Stimulated activated CD4-positive, alpha-beta T cell treated with anti-CD3 and anti-CD28 coated beads, Interleukin-15, amount 100 ng/mL, for 24 hours (primary cell): ENCODE measurements at places on chromosomes 3 and 15.

GRCh38 chr3:178048768-178049167 lies 487.5 kb upstream of the KCNMB2 start:
- no peak for DNase-seq

DNA sequence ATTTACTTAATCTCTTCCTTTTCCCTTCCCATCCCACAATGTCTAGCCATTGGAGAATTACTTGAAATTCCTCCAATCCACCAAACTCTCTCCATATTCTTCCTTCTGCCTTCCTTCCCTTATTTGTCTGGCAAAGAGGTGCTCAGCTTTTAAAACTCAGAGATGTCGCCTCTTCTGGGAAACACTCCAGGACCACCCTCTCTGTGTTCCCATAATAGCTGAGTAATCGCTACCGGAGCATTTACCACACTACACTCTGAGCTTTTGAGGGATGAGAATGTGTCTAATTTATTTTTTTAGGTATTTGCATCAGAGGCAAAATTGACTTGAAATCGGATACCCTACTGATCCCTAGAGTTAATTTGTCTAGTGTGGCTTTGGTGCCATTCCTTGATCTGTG lies 245.7 kb upstream of the TPRG1 start:
- no peak for DNase-seq

GRCh38 chr15:25345943-25346342 lies 92.9 kb downstream of the UBE3A start:
- DNase-seq = no peak

GRCh38 chr3:73791356-73791755 lies 166.6 kb upstream of the PDZRN3 start:
- DNase-seq = no peak

DNA sequence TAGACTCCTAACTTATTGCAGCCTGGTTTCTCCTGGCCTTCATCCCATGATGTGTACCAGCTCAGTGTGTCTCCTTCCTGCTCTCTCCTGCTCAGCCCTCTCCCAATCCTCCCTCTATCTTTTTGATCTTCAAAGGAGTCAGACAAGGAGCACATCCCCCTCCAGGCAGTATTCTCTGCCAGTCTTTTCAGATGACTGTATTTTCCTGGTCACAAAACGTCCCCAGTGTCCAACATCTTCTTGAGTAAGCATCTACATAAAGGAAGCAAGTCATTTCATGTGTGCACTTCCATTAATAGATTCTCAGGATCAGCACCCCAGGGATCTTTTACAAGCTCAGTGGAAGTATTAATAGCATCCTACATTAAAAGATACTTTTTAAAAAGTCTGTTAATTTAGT lies 148.9 kb upstream of the THBS1 start:
- no peak for DNase-seq

GRCh38 chr3:49410066-49410845 lies 1.5 kb downstream of the RHOA start:
- no peak for DNase-seq

DNA sequence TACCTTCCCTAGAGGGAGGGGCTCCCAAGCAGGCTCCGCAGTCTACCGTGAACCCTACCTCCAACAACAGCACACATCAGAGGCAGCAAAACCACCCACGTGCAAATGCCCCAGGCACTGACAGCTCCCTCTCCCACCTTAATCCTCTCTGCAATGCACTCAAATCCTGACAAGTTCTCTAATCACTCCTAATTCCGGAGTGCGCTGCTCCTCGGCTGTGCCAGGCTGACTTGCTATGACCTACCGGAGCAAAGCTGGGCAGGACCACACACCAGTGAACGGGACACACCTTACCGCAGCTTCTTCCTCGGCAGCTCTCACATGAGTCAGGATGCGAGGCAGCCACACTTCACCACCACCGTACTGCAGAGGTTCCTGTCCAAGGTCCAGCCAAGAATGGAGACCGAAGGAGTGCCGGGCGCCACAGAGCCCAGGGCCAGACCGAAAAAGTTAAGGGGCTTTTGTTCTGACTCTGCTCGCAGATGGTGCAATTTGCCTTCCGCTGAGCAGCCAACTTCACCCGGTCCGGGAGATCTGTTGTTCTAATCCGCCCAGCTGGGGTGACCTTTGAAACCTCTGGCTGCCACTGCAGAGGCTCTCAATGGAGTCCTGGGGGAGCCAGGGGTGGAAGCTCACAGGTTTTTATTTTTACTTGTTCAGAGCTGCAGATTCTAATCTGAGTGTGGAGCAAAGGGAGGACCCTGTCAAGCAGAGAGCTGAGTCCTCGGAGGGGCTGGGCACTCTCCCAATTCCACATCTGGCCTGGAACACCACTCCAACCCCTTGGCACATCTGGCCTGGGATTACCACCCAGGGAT lies 84.4 kb downstream of the MYLK start:
- no peak for DNase-seq

DNA sequence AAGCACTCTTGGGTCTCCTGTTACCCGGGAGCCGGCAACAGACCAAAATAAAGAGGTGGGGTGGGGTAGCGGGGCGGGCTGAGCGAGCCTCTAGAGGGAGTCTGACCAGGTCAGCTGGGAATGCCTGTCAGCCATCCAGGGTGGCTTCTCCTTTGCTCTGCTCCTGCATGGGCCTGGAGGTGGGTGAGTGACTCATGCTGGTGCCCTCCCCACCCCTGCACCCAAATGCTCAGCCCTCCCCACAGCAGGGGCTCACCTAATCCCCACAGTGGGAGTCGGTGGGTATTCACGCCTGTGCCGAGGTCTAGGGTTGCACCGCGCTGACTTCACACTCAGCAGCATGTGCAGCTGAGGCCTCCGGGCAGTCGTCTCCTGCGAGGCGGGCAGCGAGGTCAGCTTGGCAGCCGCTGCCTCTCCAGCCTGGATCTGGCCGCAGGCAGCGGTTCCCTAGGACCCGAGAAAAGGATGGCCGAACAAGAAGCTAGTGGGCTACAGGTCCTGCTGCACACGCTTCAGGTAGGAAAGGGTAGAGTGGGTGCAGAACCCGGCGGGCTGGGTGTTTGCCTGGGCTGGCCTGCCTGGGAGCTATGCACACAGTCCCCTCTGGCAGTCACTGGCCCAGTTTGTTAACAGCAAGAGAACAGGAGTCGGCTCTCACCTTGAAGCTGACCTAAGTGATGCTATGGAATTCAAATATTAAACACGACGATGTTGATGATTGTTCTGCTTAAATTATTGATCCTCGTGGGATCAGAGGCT lies at the start of gene AGBL1:
Gene AGBL1, plus strand, starts transcription at position 364 of the 759 bp plus-strand sequence.
- no peak for DNase-seq

GRCh38 chr3:115246461-115247020 lies 99.5 kb upstream of the ZBTB20 start:
- DNase-seq = no peak

DNA sequence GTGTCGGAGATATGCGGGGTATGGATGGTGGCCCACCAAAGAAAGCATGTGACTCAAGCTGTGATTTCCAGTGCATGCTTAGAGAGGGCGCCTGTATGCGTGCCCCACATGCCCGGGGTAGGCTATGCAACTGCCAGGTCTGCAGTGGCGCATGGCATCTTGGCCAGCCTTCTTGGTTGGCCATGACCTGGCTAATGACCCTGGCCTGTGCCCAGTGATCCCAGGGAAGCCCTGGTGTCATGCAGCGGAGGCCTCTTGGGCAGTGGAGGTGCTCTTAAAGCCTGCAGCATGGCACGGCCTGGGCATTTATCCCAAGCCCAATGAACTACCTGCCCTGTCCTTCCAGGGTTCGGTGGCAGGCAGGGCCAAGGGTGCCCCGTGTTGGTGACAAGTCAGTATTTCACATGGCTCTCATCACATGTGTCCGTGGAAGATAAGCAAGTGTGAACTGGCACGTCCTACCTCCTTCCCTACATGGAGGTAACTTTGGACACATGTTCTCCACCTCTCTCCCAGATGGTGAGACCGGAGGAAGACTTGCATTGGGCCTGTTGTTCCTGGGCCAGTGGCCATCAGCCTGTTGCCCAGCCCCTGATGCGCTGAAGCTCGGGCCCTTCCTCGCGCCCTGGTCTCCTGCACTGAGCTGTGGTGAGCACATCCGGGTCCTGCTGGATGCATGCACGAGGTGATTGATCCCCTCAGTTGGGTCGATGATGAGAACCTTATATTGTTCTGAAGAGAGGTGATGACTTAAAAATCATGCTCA lies 192.0 kb downstream of the UBE3A start:
- no peak for DNase-seq

- no peak for DNase-seq
Observed at GRCh38 chr3:12312010-12312409, 23.1 kb downstream of the PPARG start.

GRCh38 chr3:117587416-117587815 lies 877.8 kb downstream of the TUSC7 start:
- no peak for DNase-seq

GRCh38 chr15:99932676-99933402 lies 199.6 kb upstream of the LYSMD4 start:
- no peak for DNase-seq

GRCh38 chr15:74388363-74388951 lies 21.0 kb upstream of the CYP11A1 start:
- DNase-seq = no peak

GRCh38 chr3:50390508-50391224 lies 31.3 kb upstream of the TMEM115 start:
- DNase-seq = no peak

- DNase-seq = no peak
Observed at GRCh38 chr15:29864501-29864900, 42.2 kb upstream of the TJP1 start.

- DNase-seq = peak; percentile 74
Observed at GRCh38 chr3:10228248-10228950, 19.9 kb upstream of the TATDN2 start.

DNA sequence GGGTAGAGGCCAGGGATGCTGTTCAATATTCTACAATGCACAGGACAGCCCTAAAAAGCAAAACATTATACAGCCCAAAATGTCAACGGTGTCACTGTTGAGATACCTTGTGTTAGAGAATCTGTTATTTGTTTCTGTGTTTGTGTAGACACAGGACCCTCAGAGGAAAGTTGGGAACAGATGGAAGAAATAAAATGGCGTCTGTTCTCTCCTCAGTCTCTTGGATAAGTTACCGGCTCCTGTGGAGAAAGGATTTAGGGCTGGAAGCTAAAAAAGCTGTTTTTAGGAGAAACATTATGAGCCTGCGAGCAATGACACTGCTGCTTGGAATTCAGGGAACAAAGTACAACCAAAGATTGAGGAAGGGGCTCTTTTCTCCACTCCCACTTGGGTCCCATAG lies 688.6 kb upstream of the ZNF385D start:
- no peak for DNase-seq

DNA sequence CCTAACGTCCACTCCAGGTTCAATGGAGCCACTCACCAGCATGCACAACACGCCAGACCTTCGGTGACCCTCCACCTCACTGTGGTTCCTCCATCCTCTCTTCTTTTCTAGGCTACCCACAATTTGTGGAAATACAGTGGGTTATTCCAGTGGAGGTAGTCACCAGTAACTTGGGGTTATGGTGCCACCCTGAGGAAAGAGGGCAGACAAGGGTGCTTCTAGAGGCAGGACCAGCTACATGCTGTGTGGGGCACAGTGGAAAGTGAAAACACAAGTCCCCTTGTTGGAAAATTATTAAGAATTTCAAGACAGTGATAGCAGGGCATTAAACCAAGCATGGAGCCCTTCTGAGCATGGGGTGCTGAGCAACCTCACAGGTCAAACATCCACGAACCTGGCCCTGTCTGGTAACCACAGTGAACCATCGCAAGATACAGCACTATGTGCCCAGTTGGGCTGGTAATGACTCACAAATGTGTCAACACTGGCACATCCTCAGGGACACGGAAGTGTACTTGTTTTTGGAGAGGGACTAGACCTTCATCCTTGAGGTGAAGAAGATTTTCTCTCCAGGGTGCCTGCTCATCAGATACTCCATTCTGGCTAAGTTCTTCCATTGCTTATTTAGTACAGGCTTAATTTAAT lies 166.7 kb downstream of the STT3B start:
- DNase-seq = no peak

- DNase-seq = no peak
Observed at GRCh38 chr15:41160639-41161315, 44.7 kb upstream of the INO80 start.

GRCh38 chr3:177294221-177294620 lies 96.9 kb upstream of the TBL1XR1 start:
- DNase-seq = no peak

DNA sequence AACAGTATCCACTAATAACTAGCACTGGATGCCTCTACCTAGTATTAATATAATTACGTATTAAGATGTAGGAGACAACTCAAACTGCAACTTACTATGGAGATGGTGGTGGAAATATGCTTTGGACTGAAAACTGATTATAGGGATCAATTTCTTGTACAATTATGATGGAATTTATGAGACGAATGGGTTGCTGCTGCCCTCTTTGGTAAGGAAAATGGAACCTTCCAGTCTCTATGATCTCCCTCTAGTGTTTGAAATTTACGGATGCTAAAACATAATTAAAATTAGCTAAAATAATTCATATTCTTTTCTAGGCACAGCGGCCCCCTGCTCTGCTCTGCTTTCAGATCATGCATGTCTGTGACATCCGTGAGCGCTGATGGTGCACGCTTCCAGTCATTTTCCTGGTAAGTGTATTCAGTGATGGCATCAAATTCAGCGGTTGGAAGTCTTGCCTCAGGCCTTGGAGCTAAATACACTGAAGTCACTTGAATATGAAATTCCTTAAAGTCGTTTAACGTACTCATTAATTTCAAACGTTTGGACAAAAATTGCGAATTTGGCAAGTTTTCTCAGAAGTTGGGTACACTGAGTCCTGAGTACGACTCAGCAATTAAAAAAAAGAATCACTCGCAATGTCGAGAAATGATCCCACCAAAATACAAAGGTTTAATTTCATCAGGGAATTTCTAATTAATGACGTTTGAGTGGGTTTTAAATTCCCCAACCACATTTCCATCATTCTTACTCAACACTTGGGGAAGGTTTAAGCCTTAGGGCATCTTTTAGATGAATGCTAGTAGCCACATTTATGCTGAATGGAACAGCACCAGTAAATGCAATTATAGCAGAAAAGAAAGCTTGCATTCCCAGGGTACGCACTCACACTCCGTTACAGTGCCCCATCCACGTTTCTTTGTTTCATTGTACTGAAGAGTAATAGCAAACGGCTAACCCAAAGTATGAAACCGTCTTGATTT lies 132.6 kb downstream of the NR2F2 start:
- no peak for DNase-seq

DNA sequence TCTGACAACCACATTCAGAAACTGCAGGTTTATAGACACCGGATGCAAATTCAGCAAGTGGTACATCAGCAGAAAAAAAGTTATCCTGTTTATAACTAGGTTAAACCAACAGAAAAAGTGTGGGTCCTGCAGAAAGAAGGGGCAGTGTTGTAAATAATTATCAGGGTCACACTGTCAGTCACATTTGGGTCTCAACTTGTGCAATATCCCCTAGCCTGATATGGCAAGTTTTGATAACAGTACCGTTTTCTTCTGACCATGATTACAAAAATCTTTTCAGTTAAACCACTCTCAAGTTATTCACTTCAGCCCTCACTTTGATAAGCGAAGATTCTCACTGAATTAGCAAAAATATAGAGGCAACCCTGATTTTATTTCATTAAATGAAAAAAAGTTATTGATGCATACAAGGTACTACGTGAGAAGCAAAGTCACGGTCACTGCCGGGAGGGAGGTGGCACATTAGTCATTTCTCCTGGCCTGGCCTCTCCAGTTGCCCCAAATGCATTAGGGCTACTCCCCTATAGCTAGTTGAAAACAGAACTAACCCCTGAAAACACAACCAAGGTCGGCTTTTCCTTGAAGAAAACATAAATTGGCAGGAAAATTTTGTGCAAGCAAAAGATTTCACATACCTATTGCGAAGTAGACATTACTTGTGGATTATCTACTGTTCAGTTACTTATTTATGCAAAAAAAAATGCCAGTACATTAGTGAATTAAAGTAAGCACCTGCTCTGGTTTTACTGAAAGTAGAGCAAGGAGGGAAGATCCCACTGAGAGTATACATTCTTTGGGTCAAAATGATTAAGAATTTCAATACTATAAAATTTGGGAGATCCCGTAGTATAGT lies 28.6 kb downstream of the IL5RA start:
- DNase-seq = no peak
